Psoas muscle (tissue), 8 donors: ENCODE measurements at places on chromosomes 4 and X. TPM values are rescaled to one million over a fixed set of nuclear protein-coding genes. Genes with fewer than 3 reads are reported as not detected.

IL2 gene
- not detected for total RNA-seq

C4orf50 gene
- not detected for total RNA-seq

XAGE2 gene
- not detected for total RNA-seq

RBM41 gene
- 14.0 TPM for total RNA-seq

NPNT gene
- total RNA-seq: 18.8 TPM

TRPC5OS gene
- not detected for total RNA-seq

GABRA4 gene
- total RNA-seq: not detected

FAM9C gene
- 0.04 TPM for total RNA-seq

F8 gene
- total RNA-seq: 31.7 TPM

USP17L12 gene
- not detected for total RNA-seq

CMC4 gene
- total RNA-seq: 9.9 TPM

CAMK2D gene
- 167 TPM for total RNA-seq

GPC4 gene
- 21.6 TPM for total RNA-seq

- no peak for DNase-seq
These were observed at the start of gene MXRA5 for GRCh38 chrX:3346501-3347259. Gene MXRA5 (minus strand): TSS chrX:3346652. CDS start chrX:3343833, 2,819 bp downstream.

- DNase-seq: no peak
These were observed 18.7 kb upstream of the GLRB start for GRCh38 chr4:157057218-157057617.

DNA sequence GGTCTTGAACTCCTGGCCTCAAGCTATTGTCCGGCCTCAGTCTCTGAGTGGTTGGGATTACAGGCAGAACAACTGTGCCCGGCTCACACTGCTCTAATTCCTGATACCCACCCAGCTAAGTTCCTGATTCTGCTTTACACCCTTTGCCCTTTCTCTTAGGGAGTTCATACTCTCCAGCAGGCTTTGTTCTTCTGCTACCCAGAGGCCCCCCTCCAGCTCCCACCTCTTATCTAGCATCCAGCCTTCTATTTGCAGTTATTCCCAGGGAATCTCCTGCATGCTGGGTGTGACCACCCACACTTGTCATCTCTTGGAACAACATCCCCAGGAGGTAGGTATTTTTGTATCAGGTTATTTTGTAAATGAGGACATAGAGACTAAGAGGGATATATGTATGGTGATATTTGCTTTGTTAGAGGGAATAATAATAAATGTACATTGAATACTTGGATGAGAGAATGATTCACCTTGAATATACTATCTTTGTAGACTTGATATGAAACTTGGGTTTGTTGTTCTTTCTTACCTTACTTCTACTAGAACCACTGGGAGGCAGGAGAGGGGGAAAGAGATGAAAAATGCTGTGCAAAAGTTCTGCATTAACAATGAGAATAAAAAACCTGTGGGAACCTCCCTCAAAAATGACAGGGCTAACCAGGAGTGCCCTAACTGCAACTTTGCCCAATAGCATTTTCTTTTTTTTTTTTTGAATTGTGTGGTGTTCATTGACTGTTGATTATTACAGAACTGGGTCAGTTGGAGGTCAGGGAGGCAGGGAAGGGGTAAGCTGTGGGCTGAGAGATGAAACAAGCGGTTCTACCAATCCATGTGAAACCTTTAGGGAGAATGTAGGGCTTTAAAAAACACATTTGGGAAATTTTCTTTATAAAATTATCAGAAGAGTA lies 157.4 kb downstream of the SPRY1 start:
- DNase-seq: no peak

DNA sequence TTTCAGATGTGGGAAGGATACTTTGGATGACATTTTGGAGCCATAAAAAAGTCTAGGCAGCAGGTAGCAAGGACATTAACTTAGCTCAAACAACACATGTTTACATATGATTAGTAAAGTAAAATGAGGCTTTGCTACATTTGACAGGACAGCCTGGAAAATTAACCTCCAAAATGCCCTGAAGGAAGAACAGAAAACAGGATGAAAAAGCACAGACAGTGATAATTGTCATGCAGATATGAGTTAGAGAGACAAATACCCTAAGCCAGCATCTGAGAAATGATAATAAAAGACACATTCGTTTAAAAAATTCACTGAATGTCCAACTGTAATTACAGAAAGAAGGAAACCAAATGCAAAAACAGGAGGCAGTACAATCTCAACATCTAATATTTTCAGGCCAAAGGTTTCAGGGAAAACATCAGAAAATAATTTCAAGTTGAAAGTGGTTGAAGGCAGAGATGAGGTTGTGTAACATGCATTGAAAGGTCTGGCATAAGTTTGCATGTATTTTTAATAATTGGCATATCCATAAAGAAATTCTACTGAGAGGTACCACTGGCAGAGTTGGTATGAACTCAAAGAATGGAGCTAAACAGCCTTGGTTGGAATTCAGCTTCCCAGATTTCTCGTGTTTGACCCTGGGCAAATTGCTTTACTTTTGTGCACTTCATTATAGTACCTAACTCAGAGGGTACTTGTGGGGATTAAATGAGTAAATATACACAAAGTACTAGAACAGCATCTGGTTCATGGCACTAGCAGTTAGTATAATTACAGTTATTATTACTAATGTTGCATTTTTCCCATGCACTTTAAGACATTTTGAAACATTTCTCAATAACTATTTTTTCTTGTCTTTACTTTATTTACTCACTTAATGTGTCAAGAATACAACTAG lies 54.4 kb upstream of the MAP9 start:
- DNase-seq: no peak

DNA sequence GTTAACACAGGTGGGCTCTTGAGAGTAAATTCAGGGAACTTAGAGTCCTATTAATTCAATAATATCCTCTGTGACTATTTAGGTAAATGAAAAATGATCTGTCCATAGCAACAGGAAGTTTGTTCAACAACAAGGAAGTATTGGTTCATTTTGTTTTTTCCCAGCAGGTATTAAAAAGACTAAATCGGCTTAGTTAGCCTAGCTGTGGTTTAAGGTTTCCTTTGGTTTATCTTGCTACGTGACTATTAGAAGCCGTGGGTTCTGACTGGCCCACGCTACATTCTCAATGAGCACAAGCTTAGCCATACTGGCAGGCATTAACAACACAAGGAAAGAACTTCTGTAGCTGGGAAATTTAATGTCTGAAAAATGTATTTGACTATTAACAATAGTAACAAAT lies 168.8 kb upstream of the HS3ST1 start:
- no peak for DNase-seq

DNA sequence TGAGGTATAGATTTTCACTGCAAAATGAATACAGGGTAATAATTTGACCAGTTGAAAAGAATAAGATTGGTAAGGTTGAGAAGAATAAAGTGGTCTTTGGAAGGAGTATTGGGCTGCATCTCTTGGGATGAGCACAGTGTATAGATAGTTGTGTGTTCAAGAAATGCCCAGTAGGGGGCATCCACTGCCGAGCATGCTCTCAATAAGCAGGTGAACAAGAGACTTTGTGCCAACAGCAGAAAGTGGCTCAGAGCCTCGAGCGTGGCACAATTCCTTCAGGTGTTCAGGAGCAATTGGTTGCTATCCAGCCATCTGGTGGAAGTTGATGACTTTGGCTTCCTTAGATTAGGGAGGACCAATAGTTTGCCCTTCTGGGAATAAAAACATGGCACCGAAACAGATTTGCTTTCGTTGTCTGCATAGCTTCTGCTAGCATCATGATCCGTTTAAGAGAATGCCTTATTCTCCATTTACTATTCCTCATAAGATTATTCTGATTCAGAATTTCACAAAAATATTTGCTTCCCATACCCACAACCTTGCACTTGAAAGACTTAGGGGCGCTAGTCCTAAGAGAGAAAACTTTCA lies 258.1 kb upstream of the NEIL3 start:
- DNase-seq: no peak

DNA sequence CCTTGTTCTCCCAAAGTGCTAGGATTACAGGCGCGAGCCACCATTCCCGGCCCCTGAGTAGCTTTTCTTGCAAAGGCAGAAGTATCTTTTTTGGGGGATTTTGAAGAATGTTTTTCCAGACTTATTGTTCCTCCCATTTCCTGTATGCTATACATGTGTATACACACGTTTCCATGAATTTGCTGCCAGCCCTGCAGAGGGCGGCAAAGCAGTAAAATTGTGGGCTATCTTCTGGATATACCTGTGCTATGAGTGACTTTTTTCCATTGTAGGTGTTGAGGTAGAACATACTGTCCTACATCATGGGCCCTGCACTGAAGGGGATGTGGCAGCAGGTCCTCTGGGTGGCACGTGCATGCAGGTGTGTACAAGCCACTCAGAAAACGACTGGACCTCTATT lies 16.9 kb upstream of the MED28 start:
- DNase-seq: no peak

DNA sequence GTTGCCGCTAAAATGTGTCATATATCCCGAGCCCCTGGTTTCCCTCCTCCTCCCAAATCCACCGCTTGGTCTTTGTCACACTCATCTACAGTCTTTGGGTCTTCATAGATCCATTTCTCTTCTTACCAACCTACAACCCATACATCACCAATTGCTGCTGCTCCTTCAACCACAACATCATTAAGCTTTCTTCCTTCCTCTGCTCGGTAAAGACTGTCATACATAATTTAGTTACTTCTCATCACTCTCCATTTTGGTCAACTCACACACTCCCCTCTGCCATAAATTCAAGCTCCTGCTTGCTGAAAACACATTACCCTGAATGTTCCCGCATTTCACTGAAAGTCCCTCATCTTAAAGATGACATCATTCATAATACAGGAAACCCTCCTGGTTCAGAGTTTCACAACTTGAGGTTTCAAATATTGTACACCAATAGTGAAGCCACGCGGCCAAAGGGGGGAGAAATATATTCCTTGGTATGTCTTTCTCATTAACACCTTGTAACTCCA lies 1.7 kb upstream of the DCTD start:
- DNase-seq: no peak

GRCh38 chrX:143788265-143788664 lies 67.7 kb upstream of the SPANXN2 start:
- no peak for DNase-seq

GRCh38 chrX:75603833-75604232 lies 81.0 kb upstream of the ZDHHC15 start:
- DNase-seq: no peak

DNA sequence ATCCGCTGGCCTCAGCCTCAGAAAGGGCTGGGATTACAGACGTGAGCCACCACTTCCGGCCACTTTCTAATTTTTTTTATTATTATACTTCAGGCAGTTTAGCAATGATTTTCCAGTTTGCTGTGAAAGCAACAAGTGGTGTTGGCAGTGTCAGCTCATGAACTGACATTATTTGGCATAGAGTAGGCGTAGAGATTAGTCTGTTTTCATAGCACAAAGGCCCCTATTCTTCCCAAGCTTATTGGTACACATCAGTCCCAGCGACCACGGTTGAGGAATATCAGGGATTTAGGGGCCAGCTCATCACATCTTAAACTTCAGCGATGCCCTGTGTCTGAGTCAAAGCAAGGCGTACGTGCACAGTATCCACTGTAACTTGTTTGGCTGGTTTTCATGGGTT lies 53.0 kb upstream of the RASSF6 start:
- DNase-seq: no peak

GRCh38 chr4:151679231-151679630 lies 81.6 kb downstream of the GATB start:
- DNase-seq: no peak

- DNase-seq: no peak
These were observed 324.8 kb upstream of the NWD2 start for GRCh38 chr4:36919721-36920120.

DNA sequence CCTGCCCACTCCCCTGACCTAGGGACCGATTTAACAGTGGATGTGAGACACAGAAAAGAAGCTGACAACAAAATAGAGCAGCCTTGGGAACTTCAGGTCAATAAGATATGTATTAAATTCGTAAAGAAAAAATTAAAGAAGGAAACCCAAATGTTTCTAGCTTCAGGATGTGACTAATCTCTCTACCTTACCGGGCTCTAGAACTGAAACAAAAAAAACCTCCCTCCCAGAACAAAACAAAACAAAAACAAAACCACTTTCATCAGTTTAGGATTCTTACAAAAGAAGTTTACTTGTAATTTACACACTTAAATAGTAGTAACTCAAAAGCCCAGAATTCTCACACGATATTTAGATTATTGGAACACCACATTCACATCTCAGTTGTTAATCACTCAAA lies 185.8 kb upstream of the RPS6KA3 start:
- no peak for DNase-seq

- DNase-seq: no peak
These were observed 62.3 kb upstream of the CD99 start for GRCh38 chrX:2628751-2629315.

- peak; percentile 54 for DNase-seq
These were observed 13.6 kb upstream of the NAT8L start for GRCh38 chr4:2045518-2045951.

- no peak for DNase-seq
These were observed 9.7 kb upstream of the RHOXF1 start for GRCh38 chrX:120125444-120125843.

GRCh38 chrX:19649226-19649995 lies 134.1 kb upstream of the MAP3K15 start:
- no peak for DNase-seq

DNA sequence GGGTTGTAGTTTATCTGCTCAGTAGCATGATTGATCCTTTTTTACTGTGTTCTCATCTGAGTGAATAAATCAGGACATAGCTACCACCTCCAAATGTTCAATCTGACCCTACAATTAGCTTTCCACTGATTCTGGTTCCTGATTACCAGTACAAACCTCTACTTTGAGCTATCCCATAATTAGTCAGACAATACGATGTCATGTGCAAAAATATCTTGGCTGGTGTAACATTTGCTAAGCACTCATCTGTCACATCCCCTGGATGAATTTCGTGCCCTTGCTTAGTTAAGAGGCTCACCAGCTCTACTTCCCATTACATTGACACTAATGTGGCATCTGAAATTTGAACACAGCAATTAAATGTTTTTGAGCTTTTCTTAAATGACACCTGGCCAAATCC lies 1101.0 kb upstream of the PCDH7 start:
- no peak for DNase-seq

DNA sequence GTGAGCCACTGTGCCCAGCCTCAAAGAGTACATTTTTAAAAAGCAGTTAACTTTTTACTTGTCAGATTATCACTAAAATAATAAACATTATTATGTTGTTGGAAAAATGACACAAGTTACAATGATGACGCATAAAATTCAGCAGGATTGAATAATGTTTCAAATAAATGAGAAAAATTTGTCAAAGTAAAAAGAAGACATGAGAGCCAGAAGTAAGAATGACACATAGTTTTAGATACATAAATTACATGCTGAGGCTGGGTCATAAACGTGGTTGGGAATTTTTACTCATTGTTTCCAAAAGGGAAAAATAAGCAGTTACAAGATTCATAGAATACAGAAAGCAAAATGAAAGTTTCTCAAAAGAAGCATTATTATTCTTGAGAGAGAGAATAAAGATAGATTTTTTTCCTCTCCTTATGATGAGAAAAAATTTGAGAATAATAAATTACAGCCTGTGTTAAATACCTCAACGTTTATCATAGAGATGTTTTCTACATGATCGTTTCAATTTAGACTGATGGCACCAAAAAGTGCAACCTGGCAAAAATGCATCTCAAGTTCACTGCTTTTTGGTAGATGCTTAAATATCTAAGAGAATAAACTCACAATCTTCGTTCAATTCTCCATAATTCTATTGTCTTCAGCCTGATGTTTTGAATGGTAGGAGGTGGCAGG lies 40.4 kb downstream of the GUCY1B1 start:
- DNase-seq: no peak
